ENCODE measurements at places on chromosomes 4 and X. TPM values are rescaled to one million over a fixed set of nuclear protein-coding genes. Genes with fewer than 3 reads are reported as not detected.

GRCh38 chrX:77564823-77565222 lies 117.6 kb downstream of the FGF16 start:
- DNase-seq, result peak; percentile 18

- no peak for DNase-seq
Measured at GRCh38 chrX:136872091-136872700, 8.3 kb downstream of the RBMX start.

- DNase-seq, result no peak
Measured at GRCh38 chrX:13091111-13091765, 46.8 kb upstream of the FAM9C start.

DNA sequence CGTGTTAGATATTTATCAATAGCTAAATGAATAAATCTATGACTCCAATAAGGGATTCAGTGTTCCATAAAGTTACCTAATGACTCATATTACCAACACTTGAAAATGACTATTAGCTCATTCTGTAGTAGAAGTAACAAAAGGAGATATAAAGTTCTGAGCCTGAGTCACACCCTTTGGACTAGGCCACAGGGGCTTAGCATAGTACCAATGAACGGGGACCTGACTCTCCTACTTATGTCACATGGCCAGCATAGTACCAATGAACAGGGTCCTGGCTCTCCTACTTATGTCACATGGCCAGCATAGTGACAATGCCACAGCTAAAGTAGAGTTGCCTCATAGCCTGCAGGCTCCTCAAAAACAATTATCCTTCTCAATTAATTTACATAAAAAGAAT lies 43.7 kb downstream of the MAGEB16 start:
- no peak for DNase-seq

DNA sequence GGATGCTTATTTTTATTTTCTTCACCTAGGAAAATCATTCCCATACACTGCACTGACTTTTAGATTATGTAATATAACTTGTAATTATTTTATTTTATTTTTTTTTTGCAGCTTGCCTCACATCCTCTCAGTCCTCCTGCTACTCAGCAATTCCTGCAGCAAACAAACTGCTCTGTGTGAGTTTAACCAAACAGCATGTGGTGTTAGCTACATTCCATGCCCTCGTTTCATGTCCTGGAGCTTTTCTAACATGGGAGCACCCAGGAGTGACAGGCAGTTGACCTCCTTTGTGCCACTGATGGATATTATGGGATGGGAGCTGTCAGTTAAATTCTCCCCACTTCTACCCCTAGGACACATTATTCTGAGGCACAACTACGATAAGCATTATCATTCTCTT lies 24.8 kb downstream of the CXCL1 start:
- no peak for DNase-seq

- no peak for DNase-seq
Measured at GRCh38 chr4:109294468-109295020, 7.9 kb downstream of the COL25A1 start.

- DNase-seq, result peak; percentile 70
Measured at GRCh38 chr4:147731580-147732517, at the start of gene ARHGAP10. Gene ARHGAP10, plus strand, starts transcription at chr4:147732088. Its CDS starts 214 bp downstream, at chr4:147732302.

DNA sequence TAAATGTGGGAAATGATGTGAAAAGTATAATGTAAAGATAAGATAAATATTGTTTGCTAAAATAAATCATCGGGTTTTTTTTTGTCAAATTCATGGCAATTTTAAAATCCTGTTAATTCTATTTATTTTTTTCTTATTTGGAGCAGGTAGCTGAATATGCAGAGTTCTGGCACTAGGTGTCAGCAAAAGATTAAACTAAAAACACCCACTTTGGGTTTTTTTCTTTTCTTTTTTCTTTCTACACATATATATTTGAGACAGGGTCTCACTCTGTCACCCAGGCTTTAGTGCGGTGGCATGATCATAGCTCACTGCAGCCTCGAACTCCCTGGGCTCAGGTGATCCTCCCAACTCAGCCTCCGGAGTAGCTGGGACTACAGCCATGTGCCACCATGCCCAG lies 6.9 kb upstream of the RAP2C start:
- DNase-seq, result peak; percentile 20

DNA sequence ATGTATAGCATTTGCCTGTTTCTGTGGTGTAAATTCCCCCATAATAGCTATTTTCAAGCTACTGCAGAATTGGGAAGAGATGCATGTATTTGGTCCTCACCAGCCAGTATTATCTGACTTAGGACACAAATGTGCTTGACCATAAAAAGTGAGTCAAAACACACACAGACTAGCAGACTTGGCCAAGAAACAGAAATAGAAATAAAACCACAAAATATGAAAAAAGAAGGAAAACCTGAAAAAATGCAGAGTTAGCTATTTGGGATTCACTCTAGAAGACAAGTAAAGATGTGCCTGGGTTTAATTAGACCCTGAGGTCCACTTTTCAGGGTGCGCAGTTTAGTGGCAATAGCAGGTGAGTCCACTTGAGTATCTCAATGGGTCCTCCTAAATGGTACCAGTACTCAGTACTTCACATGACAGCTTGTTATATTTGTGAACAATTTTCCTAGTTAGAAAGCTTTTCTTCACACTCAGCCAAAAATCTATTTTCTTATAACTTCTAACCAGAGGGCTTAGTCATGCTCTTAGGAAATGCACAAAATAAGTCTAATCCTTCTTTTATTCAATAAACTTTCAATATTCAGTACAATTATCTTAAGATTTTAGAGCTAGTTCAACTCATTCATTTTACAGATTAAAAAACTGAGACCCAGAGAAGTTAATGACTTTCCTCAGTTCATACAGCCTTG lies 108.7 kb upstream of the JADE1 start:
- DNase-seq, result no peak

- DNase-seq, result no peak
Measured at GRCh38 chr4:188021548-188022249, 26.1 kb downstream of the ZFP42 start.

DNA sequence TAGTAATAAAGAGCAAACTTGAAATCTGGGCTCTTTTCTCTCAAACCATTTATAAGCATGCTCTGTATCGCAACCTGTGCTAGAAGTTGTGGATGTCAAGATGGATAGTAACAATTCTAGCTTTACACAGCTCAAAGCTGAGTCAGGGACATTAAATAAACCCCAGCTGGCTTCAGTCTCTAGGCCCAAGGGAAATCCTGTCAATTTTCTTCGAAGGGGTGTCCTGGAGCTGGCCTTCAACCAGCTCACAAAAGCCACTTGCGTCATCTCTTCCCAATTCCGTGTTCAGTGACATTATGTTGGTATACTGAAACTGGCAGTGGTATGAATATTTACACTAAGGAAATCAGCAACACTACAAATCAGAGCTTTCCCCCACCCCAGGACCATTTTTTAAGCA lies 89.8 kb upstream of the PRKG2 start:
- no peak for DNase-seq

FOXR2 gene
- total RNA-seq, result not detected

MUC7 gene
- not detected for total RNA-seq

PRICKLE3 gene
- 2.8 TPM for total RNA-seq

TLR1 gene
- 5.0 TPM for total RNA-seq

NRK gene
- under 0.01 TPM for total RNA-seq

SPIN4 gene
- total RNA-seq, result 4.6 TPM

GIMD1 gene
- not detected for total RNA-seq
